ENCODE measurements at places on chromosomes 1 and 21.

DNA sequence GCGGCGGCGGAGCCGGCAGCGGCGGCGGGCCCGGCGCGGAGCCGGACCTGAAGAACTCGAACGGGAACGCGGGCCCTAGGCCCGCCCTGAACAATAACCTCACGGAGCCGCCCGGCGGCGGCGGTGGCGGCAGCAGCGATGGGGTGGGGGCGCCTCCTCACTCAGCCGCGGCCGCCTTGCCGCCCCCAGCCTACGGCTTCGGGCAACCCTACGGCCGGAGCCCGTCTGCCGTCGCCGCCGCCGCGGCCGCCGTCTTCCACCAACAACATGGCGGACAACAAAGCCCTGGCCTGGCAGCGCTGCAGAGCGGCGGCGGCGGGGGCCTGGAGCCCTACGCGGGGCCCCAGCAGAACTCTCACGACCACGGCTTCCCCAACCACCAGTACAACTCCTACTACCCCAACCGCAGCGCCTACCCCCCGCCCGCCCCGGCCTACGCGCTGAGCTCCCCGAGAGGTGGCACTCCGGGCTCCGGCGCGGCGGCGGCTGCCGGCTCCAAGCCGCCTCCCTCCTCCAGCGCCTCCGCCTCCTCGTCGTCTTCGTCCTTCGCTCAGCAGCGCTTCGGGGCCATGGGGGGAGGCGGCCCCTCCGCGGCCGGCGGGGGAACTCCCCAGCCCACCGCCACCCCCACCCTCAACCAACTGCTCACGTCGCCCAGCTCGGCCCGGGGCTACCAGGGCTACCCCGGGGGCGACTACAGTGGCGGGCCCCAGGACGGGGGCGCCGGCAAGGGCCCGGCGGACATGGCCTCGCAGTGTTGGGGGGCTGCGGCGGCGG is 1.0 kb downstream of the ARID1A start:
- no peak for DNase-seq

DNA sequence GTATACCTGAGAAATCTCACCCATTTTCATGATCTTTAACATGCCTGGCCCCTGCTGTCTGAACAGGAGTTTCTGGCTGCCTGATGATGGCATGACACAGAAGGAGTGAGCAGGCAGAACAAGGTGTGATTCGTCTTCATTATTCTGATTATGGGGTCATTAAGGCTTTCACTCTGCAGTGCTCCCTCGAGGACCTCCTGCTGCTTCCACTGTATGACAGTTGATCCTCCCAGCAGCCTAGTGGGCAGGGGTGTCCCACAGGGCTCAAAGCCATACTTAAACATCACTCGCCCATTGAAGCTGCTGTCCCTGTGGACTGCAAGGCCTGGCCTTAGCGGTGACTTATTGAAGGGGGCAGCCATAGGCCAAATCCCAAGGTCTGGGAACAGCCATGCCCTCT is 12.7 kb upstream of the PARS2 start:
- DNase-seq = no peak

GRCh38 chr1:184982002-184982954 is 8.0 kb upstream of the NIBAN1 start:
- DNase-seq = no peak

GRCh38 chr1:173355281-173356031 is 121.7 kb upstream of the PRDX6 start:
- DNase-seq = no peak
